Sigmoid colon (tissue), 7 donors: ENCODE measurements at places on chromosomes 11 and 22. TPM values are rescaled to one million over a fixed set of nuclear protein-coding genes. Genes with fewer than 3 reads are reported as not detected.
A peak's percentile ranks its signal among the peaks of the same experiment; 100 is the strongest.

- H3K27ac ChIP-seq, result peak overlapping the region; percentile 81
- DNase-seq, result peak; percentile 66
- H3K27me3 ChIP-seq, result no peaks in the 10 kb centered on the region
- no peak overlapping the region for H3K4me3 ChIP-seq
These were observed 39.7 kb downstream of the ME3 start for GRCh38 chr11:86632499-86633269.

DNA sequence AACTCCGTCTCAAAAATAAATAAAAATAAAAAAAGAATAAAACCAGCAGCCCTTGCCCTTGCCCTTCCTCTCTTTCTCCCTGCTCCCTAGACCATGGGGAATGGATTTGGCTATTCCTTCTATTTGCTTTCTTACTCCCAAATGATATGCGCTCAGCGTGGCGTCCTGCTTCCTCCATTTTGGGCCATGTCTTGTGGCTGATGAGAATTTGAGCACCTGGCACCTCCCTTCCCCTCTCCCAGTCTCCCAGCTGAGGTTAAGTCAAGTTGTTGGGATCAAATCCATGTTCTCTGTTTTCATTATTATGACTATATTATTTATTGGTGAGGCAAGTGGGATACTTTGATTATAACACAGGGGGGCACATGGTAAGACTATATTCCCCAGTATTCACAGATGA lies 10.8 kb upstream of the CTTN start:
- no peaks in the 10 kb centered on the region for H3K27me3 ChIP-seq
- H3K27ac ChIP-seq, result no peak overlapping the region
- no peak overlapping the region for H3K4me3 ChIP-seq
- peak; percentile 24 for DNase-seq
- H3K4me1 ChIP-seq, result peaks cover 19% of the 10 kb centered on the region
- no peaks in the 10 kb centered on the region for H3K36me3 ChIP-seq

GRCh38 chr11:47516984-47517853 lies 35.7 kb downstream of the CELF1 start:
- DNase-seq, result no peak
- no peaks in the 10 kb centered on the region for H3K36me3 ChIP-seq
- no peak overlapping the region for H3K4me3 ChIP-seq
- peak overlapping the region; percentile 16 for H3K27ac ChIP-seq

The SPINDOC gene
- total RNA-seq, result 14.6 TPM

GRCh38 chr22:24161909-24162308 lies 19.4 kb upstream of the SUSD2 start:
- H3K27ac ChIP-seq, result peak overlapping the region; percentile 24
- DNase-seq, result peak; percentile 84
- H3K36me3 ChIP-seq, result peaks cover 11% of the 10 kb centered on the region
- no peaks in the 10 kb centered on the region for H3K27me3 ChIP-seq

The ACR gene
- not detected for total RNA-seq

- H3K36me3 ChIP-seq, result no peaks in the 10 kb centered on the region
- no peak overlapping the region for H3K4me3 ChIP-seq
- no peaks in the 10 kb centered on the region for H3K27me3 ChIP-seq
- H3K27ac ChIP-seq, result peak overlapping the region; percentile 79
- peak; percentile 92 for DNase-seq
- peaks cover 21% of the 10 kb centered on the region for H3K4me1 ChIP-seq
These were observed 324.2 kb downstream of the MIAT start for GRCh38 chr22:26981541-26981940.

- H3K27me3 ChIP-seq, result no peaks in the 10 kb centered on the region
- H3K4me3 ChIP-seq, result no peak overlapping the region
- H3K27ac ChIP-seq, result no peak overlapping the region
These were observed 1.8 kb upstream of the EHF start for GRCh38 chr11:34619062-34619516.

DNA sequence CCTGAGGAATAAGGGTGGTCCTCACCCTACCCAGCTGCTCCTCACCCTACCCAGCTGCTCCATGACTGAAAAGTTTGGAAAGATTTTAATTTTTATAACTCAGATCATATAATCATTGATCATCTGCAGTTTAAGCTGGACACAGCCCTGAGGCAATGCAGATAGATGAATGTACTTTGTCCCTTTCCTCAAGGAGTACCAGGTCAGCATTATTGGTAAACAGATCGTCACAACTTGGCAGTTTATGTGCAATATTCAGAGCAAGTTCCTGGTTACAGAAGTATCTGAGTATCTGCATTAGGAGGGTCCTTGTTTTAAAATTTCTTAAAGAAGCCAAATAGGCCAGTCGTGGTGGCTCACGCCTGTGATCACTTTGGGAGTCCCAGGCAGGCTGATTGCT lies 3.6 kb downstream of the TNRC6B start:
- no peaks in the 10 kb centered on the region for H3K27me3 ChIP-seq
- peaks cover 86% of the 10 kb centered on the region for H3K4me1 ChIP-seq
- no peak overlapping the region for H3K4me3 ChIP-seq
- no peak for DNase-seq

DNA sequence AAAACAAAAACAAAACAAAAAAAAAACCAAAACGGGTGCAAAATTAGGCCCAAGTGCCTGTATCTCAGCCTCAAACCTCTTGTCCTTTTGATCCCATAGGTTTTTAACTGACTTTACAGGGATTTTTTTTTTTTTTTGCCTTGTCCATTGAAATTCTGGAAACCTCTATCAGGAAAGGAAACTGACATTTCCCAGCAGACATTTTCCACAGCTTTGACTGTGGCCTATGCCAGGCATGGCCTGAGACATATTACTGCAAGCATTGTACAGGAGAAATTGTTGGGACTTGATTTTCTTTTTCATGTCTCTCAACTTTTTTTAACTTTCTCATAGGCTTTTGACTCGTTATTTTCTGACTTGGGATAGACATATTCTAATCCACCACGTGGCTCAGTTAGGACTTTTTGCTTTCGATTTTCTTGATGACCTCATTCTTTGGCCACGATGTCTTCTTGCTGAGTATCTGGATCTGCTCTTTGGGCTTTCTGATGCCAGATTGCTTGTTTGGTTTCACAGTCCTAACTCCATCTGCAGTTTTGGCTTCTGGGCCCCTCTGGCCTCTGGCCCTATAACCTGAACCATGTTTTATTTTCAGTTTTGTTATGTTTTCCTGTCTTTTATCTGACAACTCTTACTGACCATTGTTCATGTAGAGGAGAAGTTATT lies 336.1 kb upstream of the C11orf87 start:
- H3K4me1 ChIP-seq, result no peaks in the 10 kb centered on the region
- no peaks in the 10 kb centered on the region for H3K36me3 ChIP-seq
- H3K27me3 ChIP-seq, result no peaks in the 10 kb centered on the region
- H3K27ac ChIP-seq, result no peak overlapping the region
- DNase-seq, result no peak

The CBLIF gene
- not detected for total RNA-seq

DNA sequence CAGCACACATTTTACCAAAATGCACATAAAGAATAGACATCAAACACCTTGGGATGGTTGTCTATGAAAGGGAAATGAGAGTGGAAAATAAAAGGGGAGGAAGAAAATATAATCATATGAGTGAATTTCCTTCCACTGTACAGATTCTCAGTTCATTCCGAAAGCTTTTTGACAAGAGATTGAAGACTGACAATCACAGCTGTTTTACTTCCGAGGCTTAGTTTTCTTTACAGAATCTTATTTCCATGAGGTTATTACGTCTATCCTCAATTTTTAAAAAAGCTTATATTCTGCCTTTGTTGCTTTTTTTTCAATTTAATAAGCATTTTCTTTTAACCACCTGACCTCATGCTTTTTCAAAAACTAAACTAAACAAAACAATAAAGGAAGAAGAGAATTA lies 12.8 kb upstream of the NNMT start:
- H3K27me3 ChIP-seq, result no peaks in the 10 kb centered on the region
- H3K27ac ChIP-seq, result peak overlapping the region; percentile 27
- no peak for DNase-seq
- H3K4me1 ChIP-seq, result peaks cover 23% of the 10 kb centered on the region
- H3K36me3 ChIP-seq, result no peaks in the 10 kb centered on the region

DNA sequence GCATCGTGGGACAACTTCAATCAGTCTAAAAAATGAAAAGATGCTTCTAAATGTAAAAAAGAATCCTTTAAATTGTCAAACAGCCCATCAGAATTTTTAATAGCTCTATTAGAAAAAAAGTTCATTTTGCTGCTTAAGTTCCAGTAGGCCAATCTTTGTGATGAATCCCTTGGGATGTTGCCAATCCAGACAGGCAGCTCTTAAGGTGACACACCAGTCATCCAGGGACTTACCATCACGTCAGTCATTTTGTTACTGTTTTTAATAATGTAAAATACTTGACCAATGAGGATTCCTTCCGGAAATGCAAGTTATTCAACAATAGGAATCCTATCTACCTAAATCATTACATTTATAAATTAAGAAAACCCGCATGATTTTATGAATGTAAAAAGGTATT lies 47.8 kb upstream of the TMEM45B start:
- H3K27me3 ChIP-seq, result no peaks in the 10 kb centered on the region
- H3K4me1 ChIP-seq, result no peaks in the 10 kb centered on the region

GRCh38 chr11:20467487-20468185 lies 80.1 kb downstream of the PRMT3 start:
- no peak for DNase-seq
- H3K4me1 ChIP-seq, result no peaks in the 10 kb centered on the region
- H3K27me3 ChIP-seq, result no peaks in the 10 kb centered on the region
- H3K27ac ChIP-seq, result no peak overlapping the region

- H3K27me3 ChIP-seq, result no peaks in the 10 kb centered on the region
- DNase-seq, result peak; percentile 36
- no peak overlapping the region for H3K4me3 ChIP-seq
- no peak overlapping the region for H3K27ac ChIP-seq
- H3K4me1 ChIP-seq, result no peaks in the 10 kb centered on the region
- H3K36me3 ChIP-seq, result no peaks in the 10 kb centered on the region
These were observed 95.6 kb downstream of the CTTN start for GRCh38 chr11:70493891-70494290.

GRCh38 chr22:24327832-24328231 lies 57.2 kb downstream of the SPECC1L start:
- DNase-seq, result no peak
- H3K27me3 ChIP-seq, result no peaks in the 10 kb centered on the region
- peaks cover 64% of the 10 kb centered on the region for H3K36me3 ChIP-seq
- no peak overlapping the region for H3K27ac ChIP-seq
- no peak overlapping the region for H3K4me3 ChIP-seq

GRCh38 chr11:77027275-77027674 lies 6.9 kb upstream of the B3GNT6 start:
- H3K4me3 ChIP-seq, result no peak overlapping the region
- H3K27me3 ChIP-seq, result peaks cover 19% of the 10 kb centered on the region
- H3K27ac ChIP-seq, result no peak overlapping the region
- no peak for DNase-seq
- no peaks in the 10 kb centered on the region for H3K4me1 ChIP-seq
- H3K36me3 ChIP-seq, result no peaks in the 10 kb centered on the region

The FCHSD2 gene
- total RNA-seq, result 18.6 TPM

GRCh38 chr11:125140233-125140632 lies 24.3 kb upstream of the PKNOX2 start:
- H3K4me1 ChIP-seq, result no peaks in the 10 kb centered on the region
- no peak for DNase-seq
- H3K27ac ChIP-seq, result no peak overlapping the region
- H3K4me3 ChIP-seq, result no peak overlapping the region
- H3K27me3 ChIP-seq, result no peaks in the 10 kb centered on the region

The OR8B4 gene
- not detected for total RNA-seq

DNA sequence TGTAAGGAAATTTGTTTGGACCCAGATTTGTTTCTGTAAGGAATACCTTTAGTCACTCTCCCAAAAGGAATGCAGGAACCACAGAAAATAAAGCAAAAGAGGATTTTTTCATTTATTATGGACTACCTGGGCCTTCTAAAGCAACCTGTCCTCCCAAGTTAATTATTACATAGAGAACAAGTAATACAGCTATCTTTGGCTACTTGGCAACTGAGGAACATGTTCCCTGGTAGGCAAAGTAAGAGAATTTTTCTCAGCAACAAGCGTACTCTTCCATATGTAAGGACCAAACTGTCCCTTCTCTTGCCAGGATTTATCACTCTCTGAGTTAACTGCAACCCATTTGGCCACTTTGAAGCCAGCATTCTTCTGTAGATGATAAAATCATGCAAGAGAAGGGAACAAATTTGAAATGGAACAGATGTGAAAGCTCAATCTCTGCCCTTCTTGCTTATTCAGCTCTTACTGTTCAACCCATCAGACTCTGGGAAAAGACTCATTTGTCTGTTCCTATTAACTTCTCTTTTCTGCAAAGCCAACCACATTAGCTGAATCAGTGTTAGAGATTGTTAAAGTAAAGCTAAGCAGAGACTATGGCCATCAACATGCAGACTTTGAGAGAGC lies 190.2 kb downstream of the SWAP70 start:
- peaks cover 8% of the 10 kb centered on the region for H3K4me1 ChIP-seq
- H3K27ac ChIP-seq, result no peak overlapping the region
- no peaks in the 10 kb centered on the region for H3K27me3 ChIP-seq
- no peak for DNase-seq

DNA sequence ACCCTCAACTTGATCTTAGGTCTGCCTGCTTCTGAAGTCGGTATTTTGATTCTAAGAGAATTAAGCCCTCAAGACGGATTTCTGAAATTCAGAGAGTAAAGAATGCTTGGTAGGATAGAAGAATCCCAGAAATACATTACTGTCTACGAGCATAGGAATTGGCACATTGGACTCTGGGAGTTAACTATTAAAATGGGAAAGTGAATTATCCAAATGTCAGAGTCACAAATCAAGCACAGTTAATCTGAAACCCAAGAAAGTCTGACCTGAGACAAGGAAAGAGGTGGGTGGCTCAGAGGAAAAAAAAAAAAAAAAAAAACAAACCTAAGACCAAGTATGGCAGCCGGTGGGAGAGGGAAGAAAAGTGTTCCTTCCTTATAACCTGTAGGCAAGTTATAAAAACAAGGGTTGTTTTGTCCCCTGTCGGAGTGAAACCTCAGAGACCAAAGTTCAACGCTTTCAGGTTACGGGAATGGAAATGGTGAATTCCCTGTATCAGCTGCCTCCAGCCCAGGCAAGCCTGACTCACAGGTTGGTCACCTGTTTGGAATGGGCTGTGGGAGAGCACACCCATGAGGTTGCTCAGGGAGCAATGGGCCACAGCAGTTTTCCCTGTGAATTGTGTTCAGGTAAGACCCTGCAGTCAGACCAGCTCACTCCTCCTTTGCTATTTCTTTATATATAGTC lies 139.0 kb downstream of the ETS1 start:
- no peaks in the 10 kb centered on the region for H3K4me1 ChIP-seq
- H3K36me3 ChIP-seq, result no peaks in the 10 kb centered on the region
- H3K4me3 ChIP-seq, result no peak overlapping the region
- no peak overlapping the region for H3K27ac ChIP-seq
- no peaks in the 10 kb centered on the region for H3K27me3 ChIP-seq

The DPP3 gene
- 9.9 TPM for total RNA-seq

DNA sequence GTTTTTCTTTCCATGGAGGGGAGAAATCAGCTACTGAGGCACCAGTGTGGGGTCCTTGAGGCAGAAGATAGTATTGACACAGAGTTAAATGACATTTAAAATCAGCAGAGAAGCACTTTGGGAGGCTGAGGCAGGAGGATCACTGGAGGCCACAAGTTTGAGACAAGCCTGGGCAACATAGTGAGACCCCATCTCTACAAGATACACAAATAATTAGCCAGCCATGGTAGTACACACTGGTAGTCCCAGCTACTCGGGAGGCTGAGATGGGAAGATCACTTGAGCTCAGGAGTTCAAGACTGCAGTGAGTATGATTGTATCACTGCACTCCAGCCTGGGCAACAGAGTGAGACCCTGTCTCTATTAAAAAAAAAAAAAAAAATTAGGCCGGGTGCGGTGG lies 38.1 kb downstream of the KREMEN1 start:
- H3K4me1 ChIP-seq, result no peaks in the 10 kb centered on the region
- no peak overlapping the region for H3K27ac ChIP-seq
- no peak for DNase-seq
- H3K4me3 ChIP-seq, result no peak overlapping the region
- no peaks in the 10 kb centered on the region for H3K27me3 ChIP-seq
